ENCODE measurements at places on chromosomes 7 and 10. TPM values are rescaled to one million over a fixed set of nuclear protein-coding genes. Genes with fewer than 3 reads are reported as not detected.

Gene TMEM130
- total RNA-seq: 0.36 TPM

Gene PHYHIPL
- 0.38 TPM for total RNA-seq

Gene PTN
- not detected for total RNA-seq

Gene PTF1A
- total RNA-seq: not detected

Gene PSMC2
- total RNA-seq: 148 TPM

Gene SNCG
- total RNA-seq: 15.3 TPM

Gene FLNC
- 5.3 TPM for total RNA-seq

Gene RARRES2
- total RNA-seq: not detected

Gene LIPF
- not detected for total RNA-seq

Gene POU6F2
- not detected for total RNA-seq

Data from A549 treated with RU486 at 1 μM for 4 hours (cell line).